ENCODE measurements at places on chromosomes 5 and 9.

DNA sequence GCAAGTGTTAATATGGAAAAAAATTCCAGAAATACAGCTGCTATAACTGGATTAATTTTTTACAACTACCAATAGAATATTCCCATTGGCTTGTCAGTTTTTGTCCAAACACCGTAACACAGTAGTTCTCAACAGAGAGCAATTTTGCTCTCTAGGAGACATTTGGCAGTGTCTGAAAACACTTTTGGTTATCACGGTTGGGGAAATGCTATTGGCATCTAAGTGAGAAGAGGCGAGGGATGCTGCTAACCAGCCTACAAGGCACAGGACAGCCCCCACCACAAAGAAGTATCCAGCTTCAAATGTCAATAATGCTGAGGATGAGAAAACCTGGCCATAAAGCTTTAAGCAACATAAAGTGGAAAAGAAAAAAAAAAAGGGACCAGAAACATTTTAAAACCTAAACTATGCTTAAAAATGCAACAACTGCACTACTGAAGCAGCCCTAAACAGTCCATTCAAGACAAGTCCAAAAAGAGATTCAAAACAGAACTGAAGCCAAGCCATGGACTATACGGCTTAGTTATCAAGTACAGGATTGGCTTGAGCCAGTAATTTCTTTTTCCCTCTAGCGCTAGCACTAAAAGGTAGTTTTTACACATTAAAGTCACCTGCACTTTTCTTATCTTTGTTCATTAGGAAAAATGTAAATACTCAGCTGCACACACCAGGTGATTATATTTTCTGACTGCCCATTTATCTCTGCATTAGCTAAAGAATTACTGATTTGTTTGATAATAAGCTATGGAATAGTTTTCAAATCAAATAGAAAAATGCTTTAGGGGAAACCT is 83.9 kb downstream of the NR3C1 start:
- no peak for DNase-seq

- no peak for DNase-seq
Measured at GRCh38 chr5:39164016-39164415, 55.3 kb downstream of the FYB1 start.

DNA sequence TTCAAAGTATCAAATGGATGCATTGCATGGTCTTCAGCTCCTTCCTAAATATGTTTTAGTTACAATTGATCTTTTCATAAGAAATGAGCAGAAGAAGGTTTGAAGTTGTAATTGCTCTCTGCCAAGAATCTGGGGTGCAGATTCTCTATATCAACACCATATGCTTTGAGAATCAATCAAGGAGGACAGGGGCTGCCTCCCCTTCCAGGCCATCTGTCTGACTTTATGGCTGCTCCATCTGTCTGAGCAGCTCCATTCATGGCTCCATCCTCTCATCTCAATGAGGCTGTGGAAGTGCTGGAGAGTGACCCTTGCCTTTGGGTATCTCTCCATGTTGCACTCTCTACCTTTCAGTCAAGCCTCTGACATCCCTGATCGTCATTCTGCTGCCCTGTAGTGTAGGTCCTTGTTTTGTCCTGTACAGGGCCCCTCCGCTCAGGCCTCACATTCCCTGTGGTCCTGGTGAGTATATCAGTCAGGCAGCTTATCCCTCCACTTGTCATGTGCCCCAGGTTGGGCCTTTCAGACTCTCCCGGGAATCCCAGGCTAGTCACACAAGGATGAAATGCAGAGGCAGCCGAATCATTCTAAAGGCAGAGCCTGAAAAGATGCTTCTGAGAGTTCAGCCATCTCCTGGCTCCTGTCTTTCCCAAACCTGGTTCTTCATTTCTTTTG is 14.0 kb upstream of the SV2C start:
- DNase-seq, result no peak

DNA sequence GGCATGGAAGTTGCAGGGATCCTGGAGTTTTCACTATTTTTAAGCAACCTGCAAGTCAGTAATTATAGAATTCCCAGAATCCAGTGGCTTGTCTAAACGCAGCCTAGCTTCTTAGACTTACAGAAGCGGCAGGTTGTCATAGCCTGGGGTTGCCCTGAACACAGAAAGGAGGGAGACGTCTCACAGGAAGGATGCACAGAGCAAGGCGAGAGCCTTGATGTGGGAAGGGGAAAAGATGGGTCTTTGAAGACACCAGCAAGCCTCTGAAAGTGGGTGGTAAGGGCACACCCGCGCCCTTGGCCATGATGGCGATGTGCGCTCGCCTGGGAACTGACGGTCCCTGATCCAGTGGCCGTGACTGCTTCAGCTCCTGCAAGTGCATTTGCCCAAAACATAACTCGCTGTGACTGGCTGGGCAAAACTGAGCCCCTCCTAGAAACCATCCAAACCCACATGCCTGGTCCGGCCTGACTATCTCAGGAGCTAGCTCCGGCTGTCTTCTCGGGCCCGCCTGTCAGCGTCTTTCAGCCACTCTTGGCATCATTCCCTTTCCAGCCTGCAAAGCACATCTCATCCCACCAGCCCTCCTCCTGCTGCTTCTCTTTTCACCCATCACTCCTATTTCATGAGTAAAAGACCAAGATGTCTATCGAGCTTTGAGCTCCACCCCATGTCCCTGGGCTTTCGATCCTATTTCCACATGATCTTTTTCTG is 17.1 kb downstream of the FBP1 start:
- no peak for DNase-seq

- no peak for DNase-seq
Measured at GRCh38 chr9:27384262-27385014, 87.5 kb upstream of the EQTN start.

DNA sequence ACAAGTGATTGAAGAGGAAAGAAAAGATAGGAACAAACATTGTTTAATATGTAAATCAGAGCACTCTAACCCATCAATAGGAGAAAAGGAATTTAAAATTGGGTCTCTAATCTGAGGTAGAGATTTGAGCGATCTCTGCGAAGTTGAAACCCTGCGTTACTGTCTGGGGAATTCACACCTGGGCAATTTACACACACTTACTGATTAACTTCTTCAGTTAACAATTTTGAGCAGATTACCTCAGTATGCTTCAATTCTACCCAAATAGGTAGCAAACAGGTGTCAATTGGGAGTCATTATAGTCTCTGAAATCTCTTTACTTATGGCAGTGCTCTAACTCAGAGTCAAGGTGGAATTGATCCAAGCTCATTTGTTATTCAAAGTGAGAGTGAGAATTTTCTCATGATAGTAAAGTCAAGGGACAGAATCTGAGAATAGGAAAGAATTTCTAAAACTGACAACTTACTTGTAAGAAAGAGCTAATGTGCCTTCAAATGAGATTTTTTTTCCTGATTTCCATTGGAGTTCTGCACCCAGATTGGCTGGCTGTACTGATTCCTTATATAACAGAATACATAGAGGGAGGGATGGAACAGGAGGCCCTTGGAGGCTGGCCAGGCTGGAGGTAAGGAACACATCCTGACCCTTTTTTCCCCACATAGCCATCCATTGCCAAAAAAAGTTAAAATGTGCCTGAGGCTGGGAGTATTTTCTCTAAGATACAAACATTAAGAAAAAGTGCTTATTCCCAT is 27.1 kb upstream of the IFNA14 start:
- DNase-seq, result no peak

DNA sequence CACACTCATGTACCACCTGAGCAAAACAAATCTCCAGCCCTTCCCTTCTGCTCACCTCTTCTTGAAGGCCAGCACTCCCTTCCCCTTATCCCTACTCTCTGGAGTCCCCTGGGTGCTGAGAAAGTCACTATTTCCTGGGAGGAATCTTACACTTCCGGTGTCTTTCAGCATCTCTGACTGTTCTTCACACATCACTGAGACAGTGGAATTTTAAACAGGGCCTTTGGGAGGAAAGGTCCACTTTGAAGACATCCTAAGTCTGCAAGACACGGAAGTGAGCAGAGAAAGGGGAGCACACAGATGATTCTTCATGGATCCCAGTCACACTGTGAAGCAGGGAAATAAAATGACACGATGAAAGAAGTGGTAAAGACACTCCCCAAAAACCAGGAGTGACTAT is 25.6 kb downstream of the FRMD3 start:
- no peak for DNase-seq

DNA sequence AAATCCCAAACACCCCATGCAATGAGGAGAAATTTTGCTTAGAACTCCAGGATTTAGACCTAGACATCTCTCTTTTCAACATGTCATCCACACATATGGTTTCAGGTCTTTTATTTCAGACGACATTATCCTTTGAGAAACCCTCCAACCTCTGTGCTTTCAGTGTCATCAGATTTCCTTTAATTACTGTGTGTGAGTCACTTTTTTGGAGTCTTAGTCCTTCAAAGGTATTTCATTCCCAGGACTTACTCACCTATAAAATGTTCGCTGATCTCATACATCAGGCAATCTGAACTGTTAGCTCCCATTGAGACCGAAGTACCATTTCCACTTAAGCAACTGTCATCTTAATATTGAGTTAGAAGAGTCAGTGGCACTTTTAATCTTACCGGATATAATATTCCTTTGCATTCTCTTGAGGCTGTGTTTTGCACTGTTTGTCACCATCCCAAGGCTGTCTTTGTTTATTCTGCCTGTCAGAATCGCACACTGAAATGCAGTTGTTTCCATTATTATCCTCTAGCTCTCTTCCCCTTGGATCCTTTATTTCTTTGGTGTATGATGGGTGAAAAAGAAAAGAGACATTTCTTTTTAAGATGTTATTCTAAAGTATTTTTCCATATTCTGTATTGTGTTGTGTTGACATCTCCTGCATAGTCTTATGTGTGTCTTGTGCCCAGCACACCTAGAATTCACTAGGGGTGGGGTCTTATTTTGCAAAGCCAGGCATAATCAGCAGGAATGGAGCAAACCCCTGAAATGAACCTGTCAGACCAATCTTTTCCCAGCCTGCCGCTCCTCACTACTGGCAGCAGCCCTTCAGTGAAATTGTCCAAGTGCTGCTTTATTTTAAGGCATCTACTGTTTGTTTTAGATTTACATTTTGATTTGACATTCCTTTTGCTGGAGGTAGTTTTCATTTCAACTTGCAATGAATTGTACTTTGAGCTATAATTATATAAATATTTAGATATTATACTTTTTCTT is 155.4 kb downstream of the PAM start:
- no peak for DNase-seq

- no peak for DNase-seq
Measured at GRCh38 chr5:472656-473550, 29.9 kb downstream of the EXOC3 start.

DNA sequence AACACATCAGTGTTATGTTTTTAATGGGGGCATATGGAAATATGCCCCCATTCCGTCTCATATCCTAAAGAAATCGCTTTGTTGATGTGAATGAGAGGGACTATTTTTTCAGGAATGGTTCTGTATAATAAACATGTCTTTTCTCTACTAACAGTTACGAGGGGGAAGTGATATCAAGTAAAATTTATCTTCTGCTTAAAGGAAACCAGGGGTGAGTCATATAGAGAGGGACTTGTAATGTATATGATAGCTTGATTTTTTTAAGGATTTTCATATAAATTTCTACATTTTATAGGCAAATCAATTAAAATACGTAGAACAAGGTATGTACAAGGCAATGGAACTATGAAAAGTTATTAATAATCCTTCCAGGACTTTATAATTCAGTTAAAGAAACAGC is 207.1 kb downstream of the SEMA5A start:
- no peak for DNase-seq

GRCh38 chr9:127218818-127219217 is 45.8 kb upstream of the GARNL3 start:
- DNase-seq, result no peak

GRCh38 chr9:121729769-121730562 is 78.5 kb downstream of the DAB2IP start:
- peak; percentile 8 for DNase-seq

- DNase-seq, result no peak
Measured at GRCh38 chr5:179585941-179586401, 35.6 kb downstream of the RUFY1 start.

DNA sequence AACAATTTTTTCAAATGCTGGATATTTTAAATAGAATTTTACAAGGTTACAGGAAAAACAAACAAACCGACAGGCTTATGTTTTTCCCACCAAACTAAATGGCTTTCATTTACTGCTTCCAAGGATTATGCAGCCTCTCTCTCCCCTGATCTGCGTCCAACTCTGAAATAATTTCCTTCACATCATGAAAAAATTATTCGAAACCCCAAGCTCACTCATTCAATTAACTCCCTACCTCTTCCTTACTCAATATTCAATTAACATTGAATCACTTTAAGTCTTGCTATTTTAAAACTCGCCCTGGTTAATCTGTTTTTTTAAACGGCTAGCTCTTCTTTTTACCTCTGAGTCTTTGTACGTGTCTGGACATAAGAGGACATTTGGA is 336.2 kb downstream of the AGTPBP1 start:
- no peak for DNase-seq

DNA sequence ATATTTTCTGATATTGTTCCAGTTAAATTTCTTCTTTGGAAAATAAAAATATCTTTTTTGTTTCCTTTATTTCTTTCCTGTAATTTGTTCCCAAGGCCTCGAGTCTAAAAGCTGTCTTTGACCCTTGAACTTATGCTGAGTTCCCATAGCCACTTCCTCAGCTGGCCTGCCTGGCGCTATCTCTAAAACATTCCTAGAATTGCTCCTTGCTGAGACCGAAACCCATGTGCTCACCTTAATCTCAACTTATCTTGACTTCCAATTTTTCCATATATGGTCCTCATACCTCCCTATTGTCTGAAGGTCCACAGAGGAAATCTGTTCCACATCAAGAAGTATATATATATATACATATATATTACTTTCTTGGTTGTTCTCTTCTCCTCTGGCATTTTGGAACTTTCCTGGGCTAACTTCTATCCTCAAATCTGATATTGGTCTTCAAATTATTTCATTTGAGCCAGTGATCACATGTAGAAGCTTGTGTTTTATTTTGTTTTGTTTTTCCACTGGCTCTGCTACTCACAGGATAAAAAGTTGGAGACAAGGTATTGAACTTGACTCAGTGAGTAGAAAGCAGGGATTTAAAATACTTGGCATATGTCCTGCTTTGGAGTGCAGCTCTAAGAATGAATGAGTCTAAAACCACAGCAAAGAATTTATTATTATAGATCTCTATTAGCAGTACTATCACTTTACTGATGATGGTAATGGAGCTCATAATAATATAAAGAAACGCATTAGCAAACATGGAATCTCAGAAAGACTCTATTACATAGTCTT is 45.2 kb downstream of the ENC1 start:
- no peak for DNase-seq

- no peak for DNase-seq
Measured at GRCh38 chr5:134430001-134430569, 18.4 kb upstream of the CDKN2AIPNL start.

DNA sequence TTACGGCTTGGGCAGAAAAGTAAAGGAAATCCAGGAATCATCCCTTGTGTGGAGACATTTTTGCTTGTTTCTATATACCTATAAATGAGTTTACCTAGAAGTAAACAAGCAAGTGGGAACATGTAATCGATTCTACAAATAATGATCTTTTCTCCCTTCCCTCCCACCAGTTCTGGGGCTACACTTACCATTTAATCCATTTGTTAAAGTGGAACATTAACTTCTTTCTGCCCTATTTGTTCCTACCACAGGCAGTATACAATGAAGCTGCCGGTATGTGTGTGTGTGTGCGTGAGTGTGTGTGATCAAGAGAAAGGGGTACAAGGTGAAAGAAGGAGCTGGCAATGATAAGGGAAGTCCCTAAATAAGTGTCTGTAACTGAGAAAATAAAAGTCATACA is 26.4 kb upstream of the ELL2 start:
- DNase-seq, result no peak

- DNase-seq, result no peak
Measured at GRCh38 chr5:174148721-174149120, 103.2 kb downstream of the NSG2 start.
